ENCODE measurements at places on chromosomes 1 and 21.

GRCh38 chr1:62304515-62304914, 14.7 kb downstream of the KANK4 start:
- DNase-seq = no peak

- DNase-seq = no peak
Measured at GRCh38 chr1:232620356-232620969, 9.5 kb downstream of the SIPA1L2 start.

DNA sequence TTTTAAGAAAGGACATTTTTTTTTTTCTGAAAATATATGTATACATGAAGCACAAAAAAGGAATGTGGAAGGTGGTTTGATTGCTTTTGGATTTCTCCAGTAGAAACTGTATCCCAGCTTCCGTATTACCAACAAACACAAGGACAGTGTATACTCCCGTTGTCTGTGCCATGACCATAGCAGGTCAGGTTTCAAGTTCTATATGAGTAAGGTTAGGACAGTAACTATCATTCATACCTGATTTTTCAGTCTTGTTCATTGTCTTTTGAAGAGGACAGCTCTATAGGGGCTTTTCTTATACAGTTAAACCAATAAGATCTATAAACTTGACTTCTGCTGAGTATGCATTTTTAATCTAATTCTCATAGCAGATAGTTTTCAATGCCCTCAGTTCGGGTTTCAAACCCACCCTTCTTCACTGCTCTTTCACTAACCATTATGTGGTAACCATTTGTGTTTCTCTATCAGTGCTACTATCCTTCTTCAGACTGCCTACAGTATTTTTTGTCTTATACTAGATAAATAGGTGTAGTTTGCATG, 19.6 kb downstream of the UBAP2L start:
- DNase-seq = no peak

DNA sequence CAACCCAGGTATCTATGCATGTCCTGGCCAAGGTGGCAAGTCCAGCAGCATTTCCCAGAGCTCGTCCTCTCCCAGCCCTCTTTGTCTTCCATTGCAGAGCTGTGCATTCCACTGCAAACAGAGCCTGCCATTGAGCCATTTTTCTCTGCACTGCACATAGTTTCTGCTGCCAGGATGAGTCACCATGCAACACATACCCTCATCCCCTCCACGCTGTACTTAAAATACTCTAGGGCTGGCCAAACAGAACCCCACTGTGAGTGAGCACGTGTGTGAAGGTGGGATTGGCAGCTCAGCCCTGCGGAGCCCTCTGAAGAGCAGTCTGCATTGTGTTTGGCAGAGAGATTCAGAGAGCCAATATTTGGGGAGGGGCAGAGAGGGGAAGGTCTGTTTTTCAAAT, 3.9 kb upstream of the ATP1B1 start:
- DNase-seq = no peak

DNA sequence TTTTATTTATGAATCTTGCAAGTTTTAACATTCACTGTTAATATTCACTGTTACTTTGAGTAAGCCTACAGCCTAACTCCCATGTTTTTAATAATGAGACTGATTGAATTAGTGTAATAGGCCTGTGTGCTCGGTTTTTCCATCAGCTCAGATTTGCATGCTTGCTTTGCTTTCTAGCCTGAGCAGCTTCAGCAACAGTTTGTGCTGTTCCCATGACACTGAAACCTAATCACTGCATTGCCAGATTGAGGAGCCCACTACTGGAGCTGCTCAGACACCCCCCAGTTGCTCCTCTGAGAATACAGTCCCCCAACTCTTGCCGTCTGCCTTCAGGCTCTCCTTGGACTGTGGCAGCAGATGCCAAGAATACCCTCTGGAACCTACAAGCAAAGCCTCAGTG, 695.4 kb downstream of the BRINP3 start:
- DNase-seq = no peak

DNA sequence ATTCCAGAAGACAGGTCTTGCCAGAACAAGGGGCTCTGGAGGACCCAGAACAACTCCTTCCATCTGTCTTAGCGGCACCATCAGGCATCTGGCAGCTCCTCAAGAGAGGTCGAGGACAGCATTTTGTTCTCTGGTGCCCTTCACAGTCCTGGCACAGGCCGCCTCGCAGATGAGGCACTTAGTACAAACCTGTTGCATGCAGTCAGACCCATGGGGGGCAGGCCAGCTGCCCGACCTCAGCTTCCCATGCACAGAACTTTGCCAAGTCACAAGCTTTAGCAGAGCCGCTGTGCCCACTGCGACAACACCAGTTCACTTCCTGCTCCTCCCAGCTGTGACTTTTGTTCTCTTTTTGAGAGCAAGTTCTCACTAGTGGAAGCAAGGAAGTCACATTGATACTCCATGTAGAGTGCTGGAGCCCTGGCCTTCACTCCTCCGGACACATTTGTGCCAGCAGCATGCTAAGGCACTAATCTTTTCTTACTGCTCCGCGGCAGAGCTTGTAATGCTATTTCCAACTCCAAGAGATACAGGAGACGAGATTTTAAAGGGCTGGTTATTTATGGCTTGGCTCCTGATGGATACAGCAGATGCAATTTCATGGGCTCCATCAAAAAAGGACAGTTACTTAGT, 44.6 kb downstream of the HMGB4 start:
- DNase-seq = no peak

GRCh38 chr1:84069236-84069845, 70.4 kb upstream of the TTLL7 start:
- no peak for DNase-seq

GRCh38 chr1:51418384-51418959, 88.1 kb upstream of the TTC39A start:
- DNase-seq = no peak

- no peak for DNase-seq
Measured at GRCh38 chr1:18773753-18774152, 85.7 kb downstream of the TAS1R2 start.

DNA sequence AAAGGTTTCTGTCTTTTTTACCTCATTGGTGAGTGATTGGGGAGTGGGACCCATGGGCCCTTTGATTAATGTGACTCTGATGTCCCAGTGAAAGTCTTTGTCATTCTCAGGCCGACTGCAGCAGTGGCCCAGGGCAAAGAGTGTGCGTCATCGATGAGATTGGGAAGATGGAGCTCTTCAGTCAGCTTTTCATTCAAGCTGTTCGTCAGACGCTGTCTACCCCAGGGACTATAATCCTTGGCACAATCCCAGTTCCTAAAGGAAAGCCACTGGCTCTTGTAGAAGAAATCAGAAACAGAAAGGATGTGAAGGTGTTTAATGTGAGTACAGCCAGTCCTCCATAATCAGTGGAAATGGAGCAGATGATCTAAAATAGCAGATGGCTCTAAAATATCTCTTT, 19.4 kb downstream of the NTPCR start:
- DNase-seq = no peak

GRCh38 chr1:31143455-31143854, 77.9 kb upstream of the PUM1 start:
- DNase-seq = no peak

DNA sequence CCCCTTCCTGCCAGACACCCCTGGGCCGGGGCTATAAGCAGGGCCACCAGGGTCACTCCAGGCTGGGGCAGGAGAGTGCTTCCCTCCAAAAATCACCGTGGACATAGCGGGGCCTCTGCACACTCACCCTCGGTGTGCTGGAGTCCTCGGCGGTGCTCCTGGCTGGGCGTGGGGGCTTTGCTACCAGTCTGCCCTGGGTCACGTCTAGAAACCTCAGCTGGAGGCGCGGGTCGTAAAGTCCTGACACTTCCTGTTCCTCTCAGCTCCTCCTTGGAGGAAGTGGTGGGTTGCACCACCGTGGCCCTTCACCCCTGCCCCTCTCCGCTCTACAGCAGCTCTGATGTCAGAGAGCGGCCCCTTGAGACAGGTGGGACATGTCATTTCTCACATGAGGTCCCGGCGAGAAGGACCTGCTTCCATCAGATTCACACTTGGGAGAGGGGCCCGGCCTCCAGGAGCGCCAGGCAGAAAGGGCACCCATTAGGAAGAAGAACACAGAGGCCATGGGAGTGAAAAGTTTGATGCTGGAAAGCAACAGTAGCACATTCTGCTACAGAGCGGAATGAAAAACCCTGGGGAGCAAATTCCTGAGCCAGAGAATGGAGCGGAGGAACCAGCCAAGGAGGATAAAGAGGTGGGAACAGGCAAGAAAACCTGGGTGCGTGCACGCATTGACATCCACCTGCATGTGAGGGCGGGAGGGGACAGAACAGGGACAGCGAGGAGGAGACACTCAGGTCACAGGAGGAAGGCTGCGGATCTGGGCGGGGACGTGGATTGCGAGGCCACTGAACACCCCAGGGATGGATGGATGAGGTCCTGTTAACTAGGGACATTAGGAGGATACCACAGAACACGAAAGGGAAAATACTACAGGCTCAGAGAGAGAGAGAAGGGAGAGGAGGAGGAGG, at the start of gene ITGB2:
Gene ITGB2, minus strand, starts transcription at position 206 of the 911 bp plus-strand sequence. CDS start 10,117 bp downstream, outside the sequence.
- DNase-seq = no peak

DNA sequence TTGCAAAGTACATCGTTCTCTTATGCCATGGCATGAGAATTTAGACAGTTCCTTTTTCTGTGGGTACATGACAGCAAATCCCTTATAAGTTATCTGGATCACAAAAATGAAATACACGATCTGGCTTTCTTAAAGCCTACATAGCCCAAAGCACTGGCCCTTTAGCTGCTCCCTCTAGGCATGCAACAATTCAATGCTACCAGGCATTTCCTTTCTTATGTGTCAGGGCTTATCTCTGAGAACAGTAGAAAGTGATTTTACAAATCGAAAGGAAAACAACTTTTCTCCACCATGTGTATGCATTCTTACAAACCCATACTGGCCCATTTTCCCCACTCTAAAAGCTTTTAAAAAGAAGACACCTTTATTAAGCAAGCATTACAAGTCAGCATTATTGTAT, 139.7 kb downstream of the GRIK1 start:
- DNase-seq = no peak

DNA sequence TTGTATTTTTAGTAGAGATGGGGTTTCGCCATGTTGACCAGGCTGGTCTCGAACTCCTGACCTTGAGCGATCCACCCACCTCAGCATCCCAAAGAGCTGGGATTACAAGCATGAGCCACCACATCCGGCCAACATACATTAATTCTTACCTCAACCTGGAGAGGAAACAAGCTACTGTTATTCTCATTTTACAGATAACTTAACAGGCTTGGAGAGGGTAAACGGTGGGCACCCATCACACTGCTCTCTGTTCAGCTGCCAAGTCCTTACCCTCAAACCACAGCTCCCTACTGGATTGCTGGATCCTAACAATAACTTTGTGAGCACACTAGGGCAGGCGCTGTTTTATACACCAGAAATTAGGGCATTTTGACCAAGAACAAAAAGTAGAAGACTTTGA, 93.6 kb upstream of the BARHL2 start:
- no peak for DNase-seq

GRCh38 chr1:21638531-21639341, 30.4 kb downstream of the RAP1GAP start:
- DNase-seq = no peak

DNA sequence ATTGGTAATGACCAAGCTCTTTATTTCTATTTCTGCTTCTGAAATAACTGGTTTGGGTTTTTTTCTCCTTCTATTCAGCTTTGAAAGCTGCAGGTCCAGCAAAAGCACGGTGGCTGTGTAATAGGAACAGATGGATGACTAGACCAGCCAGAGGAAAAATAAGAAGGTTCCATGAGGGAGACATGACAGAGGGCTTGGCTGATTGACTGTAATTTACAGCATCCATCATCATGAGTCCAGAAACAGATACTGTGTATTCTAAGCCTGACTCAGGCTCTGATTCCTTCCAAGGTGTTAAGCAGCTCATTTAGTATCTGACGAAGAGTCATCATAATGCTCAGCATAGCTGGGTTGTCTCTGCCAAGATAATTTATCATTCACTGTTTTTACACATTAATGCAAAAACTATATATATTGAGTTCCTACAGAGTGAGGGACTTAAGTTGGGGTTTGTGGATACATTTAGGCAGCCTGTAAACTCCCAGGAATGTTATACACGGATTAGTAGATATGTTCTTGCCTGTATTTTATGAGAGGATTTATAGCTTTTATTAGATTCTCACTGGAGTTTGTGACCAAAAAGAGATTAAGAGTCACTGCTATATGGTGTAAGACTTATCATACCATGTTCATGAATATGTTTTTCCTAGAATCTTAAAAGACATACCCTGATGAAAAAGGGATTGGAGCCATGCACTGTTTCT, 72.6 kb downstream of the SGIP1 start:
- no peak for DNase-seq

DNA sequence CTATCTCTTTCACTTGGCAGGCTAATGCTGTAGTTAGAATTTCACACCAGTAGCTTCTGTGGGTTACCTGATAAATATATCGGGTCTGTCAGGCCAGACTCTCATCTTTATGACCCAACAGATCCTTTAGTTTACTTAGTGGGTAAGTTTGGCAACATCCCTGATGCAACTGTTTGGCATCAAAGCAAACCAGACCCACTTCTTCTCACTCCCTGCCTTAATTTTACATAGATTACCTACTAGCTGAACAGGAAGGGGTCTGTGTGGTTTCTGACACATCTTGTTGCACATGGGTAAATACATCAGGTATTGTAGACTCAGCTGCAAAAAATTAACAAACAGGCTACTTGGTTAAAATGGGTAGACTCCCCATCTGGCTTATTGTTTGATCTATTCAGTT, 3.2 kb upstream of the GUK1 start:
- DNase-seq = no peak

- no peak for DNase-seq
Measured at GRCh38 chr1:190049314-190049713, 428.4 kb downstream of the BRINP3 start.

GRCh38 chr1:67683766-67684525, 1.1 kb upstream of the GADD45A start:
- no peak for DNase-seq

DNA sequence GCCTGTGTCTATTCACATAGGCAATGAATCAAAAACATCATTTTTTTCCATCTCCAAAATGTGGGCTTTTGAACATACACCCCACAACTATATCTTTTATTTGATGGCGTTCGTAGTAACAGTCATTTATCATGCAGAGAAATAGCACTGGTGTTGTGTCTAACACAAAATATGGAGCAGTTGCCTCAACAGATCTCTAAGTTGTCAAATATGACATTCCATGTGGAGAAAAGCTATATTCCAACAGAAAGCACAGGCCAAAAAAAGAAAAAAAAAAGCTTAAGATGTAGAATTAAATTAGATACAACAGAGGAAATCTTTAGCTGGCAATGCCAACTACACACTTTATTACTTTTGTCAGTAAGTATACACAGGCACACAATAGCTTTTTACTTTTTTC, 411.7 kb downstream of the BRINP3 start:
- DNase-seq = no peak

DNA sequence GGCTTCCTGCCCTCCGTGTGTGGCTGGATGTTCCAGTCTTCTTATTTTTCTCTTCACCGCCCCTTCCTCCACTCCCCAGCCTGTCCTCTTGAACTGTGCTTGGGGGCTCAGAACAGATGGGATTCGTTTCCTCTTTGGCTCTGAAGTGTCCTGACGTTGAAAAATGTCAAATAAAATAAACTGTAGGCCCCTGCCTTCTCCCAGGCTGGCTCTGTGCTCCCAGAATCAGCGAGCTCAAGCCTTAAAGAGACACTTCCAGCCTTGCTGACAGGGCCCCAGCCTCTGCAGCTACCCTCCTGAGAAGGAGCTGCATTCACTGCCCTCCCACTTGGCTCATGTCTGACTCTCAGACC, 104.2 kb upstream of the IPO9 start:
- no peak for DNase-seq

- DNase-seq = no peak
Measured at GRCh38 chr21:46097336-46098293, at the start of gene COL6A2. TSS of gene COL6A2 (plus strand) at chr21:46098112.

GRCh38 chr1:115138271-115138670, 49.0 kb upstream of the TSPAN2 start:
- no peak for DNase-seq

- DNase-seq = no peak
Measured at GRCh38 chr21:34017039-34017961, 56.1 kb upstream of the MRPS6 start.

GRCh38 chr1:174874331-174875053, 125.3 kb upstream of the CACYBP start:
- no peak for DNase-seq

All from GM04503 (cell line).